ENCODE measurements at places on chromosomes 6 and 20.

GRCh38 chr20:50153153-50153499, 397 bp downstream of the PEDS1 start:
- DNase-seq, result no peak

- no peak for DNase-seq
These were observed 18.1 kb upstream of the SLC9A8 start for GRCh38 chr20:49794336-49795134.

DNA sequence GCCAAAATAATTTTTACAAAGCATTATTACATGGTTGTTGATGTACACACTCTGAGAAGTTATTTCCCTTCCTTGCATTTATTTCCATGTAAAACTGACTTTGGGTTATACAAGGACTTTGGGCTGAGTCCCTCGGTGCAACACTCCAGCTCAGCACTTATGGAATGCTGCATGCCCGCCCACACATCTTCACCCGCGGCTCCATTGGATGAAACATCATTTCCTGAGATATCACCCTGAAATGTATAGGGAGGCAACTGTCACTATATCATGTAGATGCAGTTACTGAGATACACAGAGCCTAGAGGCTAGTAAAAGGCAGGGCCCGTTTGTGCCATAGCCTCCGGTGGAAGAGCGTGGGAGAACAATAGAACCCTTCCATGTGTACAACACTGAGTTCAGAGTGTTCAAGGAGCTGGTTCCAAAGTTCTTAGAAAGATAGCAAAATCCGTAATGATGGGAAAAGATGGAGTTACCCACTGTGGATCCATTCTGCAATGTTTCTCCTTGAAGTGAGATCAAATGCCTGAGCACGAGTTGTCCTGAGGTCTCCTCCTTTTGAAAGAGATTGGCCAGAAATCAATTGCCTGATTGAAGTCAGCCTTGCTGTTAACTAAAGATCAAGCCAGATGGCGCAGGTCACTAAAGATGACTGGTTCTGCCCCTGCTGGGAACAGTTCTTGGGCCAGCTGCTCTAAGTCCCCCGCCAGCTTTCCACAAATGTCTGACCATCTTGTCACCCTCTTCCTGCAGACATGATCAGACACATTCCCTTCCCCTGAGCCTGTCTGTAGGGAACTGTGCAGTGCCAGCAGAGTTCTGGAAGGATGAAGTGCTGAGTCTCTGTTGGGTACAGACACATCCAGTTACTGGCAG, 100.9 kb upstream of the IYD start:
- DNase-seq, result no peak

DNA sequence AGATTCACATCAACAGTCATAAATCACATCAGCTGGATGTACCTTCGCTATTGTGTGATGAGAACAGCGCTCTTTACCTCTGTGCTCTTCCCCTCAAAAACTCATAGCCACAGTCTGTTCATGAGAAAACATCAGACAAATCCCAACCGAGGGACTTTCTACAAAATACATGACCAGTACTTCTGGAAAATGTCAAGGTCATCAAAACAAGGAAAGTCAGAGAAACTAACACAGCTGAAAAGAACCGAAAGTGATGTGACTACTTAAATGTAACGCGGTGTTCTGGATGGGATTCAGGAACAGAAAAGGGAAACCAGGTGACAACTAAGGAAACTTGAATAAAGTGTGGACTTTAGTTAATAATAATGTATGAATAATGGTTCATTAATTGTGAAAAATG, 112.0 kb upstream of the CBLN4 start:
- no peak for DNase-seq

GRCh38 chr6:93677264-93677965, 258.1 kb upstream of the EPHA7 start:
- no peak for DNase-seq

DNA sequence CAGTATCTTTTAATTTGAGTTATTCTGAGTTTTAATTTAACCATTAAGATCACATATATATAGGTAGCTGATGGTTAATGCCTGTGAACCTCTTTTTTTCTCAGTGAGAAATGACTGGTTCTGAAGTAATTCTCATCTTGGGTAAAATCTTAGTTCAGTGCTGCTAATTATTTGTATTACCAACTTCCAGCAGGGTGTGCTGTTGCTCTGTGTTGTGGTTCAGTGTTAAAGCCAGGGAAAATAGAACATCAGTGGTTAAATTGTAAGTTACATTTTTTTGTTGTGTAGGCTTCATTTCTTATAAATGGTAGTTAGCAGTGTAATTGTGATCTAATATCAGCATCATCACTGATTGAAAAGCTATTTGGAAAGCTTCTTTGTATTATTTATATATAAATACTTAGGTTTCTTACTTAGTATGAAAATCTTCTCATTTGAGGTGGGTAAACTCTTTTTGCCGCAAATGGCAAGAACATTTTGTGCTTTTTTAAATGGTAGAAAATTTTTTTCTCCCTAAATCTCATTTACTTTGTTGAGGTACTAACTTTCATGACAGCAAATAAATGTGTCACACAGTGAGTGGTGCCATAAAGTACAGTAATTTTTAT, 43.7 kb downstream of the CDC5L start:
- peak; percentile 55 for DNase-seq

- DNase-seq, result no peak
These were observed 34.7 kb upstream of the SYNCRIP start for GRCh38 chr6:85677234-85677956.

DNA sequence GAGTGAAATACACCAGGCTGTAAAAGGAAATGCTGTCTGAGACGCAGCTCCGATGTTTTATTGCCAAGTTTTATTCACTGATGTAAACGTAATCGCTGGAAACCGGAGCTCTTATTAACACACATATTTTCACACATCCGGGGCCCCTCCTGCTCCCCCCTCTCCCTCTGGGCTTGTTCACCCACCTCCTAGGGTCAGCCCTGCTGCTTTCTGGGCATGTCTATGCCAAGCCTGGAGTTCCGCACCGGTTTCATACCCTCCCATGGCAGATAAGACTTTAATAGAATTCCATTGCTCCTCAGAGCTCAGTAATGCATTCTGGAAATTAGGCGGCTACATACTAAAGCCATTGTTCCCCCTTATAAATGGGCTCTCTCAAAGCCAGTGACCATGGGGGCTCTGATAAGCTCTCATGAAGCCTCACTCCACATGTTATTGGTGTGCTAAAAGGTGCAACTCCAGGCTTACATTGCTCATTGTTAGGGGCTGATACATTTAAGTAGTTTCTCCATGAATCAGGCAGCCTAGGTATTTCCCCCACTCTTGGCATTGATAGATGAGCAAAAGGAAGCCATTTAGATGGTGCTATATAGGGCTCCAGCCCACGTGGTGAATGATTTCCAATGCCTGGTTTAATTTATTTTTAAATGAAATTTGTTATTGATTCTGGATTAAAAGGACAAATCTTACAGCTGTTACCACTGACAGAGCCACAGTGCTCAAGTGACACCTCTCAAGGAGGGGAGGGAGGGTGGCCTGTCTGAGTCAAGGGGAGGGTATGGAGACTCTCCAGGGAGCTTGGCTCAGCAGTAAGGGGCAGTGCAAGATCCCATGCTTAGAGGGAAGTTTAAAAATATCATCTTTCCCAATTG, 4.5 kb upstream of the VSTM2L start:
- DNase-seq, result no peak

DNA sequence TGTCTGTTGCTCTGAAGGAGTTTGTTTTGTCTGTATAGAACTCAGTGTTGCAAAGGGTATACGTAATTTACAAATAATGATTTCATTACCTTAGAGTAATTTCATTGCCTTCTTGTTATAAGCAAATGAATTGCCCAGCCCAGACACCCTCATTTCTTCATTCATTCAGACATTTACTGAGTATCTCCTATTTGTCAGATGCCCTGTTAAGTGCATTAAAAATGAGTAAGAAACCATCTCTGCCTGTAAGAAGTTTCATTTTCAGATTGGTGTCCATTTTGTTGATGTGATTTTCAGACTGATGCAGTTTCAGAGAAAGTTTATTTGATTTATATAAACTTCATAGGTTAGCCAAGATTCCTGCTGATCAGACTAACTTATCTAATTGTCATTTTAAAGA, 429.3 kb downstream of the PHF3 start:
- no peak for DNase-seq

DNA sequence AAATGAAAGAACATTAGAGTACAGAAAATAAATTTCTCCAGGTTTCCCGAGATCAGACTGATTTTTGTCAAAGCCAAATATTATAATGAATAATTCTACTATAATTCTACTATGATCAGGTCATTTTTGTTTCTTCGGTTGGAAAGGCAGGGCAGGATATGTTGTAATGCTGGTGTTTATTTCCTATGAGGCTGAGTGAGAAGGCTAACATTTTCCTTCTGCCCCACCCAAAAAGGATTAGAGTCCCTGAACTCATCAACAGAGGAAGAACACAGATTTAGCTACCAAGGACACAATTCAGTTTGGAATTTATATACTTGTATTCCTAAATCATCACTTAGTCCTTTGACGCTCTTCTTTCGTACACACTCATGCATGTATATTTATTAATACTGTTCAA, 318.9 kb downstream of the SYNE1 start:
- DNase-seq, result no peak

DNA sequence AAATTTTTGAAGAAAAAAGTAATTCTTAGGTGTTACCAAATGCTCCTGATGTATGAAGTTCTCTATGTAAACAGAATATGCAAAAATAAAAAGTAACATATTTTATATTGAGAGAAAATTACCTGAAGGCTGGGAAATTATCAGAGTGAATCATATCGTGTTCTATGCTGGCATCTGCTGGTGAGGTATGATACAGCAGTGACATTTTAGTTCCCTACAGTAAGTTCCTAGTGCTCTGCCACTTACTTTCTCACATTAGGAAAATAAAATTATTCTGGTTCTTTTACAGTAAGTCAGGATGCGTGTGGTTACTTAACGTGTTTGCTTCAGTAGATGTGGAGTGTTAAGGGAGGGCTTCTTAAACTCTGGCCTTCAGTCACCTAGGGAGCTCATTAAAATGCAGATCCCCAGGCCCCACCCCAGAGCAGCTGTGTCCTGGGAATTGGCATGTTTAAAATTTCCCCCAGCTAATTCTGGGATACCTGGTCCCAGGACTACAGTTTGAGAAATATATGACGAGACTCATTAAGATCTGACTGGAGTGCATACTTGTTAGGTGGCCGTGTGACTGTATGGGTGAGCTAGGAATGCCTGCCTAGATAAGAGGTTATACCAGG, 3.2 kb downstream of the ACTR5 start:
- peak; percentile 55 for DNase-seq
